ENCODE measurements at places on chromosomes 4 and X. TPM values are rescaled to one million over a fixed set of nuclear protein-coding genes. Genes with fewer than 3 reads are reported as not detected.

DNA sequence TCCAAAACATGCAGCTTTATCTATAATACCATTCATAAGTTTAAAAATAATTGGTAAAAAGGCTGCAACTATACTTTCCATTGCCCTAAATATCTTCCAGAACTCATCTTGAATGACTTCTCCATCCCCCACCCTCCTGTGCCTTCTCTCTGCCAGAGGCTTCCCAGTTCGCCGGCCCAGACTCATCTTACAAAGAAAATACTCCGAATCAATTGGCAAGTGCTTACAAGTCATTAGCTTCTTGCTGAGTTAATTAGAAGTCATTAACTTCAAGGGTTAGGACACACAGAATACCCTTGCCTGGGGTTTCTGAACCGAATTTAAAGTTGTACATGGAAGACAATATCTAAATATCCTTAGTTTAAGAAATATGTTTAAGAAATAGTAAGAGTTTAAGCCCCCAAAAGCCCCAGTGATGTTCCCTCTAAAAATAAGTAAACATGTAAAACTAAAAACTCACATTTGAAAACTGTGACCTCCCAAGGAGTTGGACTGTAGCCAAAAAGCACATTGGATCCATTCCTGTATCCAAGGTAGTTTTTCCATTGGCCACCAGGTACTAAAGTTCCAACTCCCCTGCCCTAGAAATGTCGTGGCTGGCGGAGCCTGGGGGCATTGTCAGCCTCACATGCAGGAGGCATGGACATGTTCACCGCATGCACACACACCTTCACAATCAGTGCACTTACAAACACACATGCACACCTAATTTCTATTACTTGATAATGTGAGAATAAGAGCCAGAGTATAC, 535.2 kb upstream of the FAT1 start:
- H3K27me3 ChIP-seq = no peaks in the 10 kb centered on the region
- H3K27ac ChIP-seq = no peak overlapping the region
- H3K36me3 ChIP-seq = no peaks in the 10 kb centered on the region
- no peaks in the 10 kb centered on the region for H3K4me1 ChIP-seq
- no peak overlapping the region for H3K4me3 ChIP-seq

- no peak overlapping the region for H3K27ac ChIP-seq
- no peaks in the 10 kb centered on the region for H3K4me1 ChIP-seq
- no peaks in the 10 kb centered on the region for H3K27me3 ChIP-seq
- H3K4me3 ChIP-seq = no peak overlapping the region
These were observed 7.1 kb upstream of the ELF2 start for GRCh38 chr4:139184129-139184528.

DNA sequence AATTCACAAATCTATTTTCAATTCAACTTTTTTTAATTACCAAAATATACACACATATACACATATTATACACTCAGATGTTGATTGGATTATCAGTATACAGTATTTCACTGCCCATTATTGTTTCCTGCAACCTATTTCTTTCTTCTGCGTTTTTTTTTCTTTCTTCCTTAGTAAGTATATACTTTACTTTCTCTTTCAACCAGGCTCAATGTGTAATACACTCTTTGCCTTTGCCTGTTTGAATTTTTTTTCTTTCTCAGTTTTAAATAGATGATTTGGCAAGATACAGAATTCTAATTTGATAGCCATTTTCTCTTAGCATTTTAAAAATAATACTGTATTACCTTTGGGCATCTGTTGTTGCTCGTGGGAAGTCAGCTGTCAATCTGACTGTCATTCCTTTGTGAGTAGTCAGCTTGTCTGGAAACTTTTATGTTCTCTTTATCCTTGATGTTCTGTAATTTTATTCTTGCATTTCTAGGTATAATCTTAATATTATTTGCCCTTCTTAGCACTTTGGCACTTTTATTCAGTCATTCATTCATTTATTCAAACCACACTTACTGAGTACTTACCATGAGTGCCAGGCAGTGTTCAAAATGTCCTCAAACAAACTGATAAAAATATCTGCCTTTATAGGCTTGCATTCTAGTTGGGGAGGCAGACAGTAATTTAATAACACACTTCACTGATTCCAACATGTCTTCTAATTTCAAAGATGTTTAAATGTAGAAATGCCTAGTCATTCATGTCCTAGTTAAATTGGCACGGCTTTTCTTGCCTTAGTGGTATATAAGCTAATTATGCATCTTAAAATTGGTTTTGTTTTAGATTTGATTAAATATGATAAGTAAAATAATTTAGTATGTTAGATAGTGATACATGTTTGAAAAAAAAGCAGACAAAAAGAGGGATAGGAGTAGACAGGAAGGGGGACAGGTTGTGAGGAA, 3.7 kb downstream of the USP38 start:
- no peak for DNase-seq
- no peak overlapping the region for H3K27ac ChIP-seq
- H3K27me3 ChIP-seq = no peaks in the 10 kb centered on the region
- H3K4me3 ChIP-seq = no peak overlapping the region
- H3K36me3 ChIP-seq = peaks cover 9% of the 10 kb centered on the region
- peaks cover 5% of the 10 kb centered on the region for H3K4me1 ChIP-seq

- H3K4me3 ChIP-seq = no peak overlapping the region
- no peaks in the 10 kb centered on the region for H3K36me3 ChIP-seq
- no peak overlapping the region for H3K27ac ChIP-seq
- DNase-seq = no peak
These were observed 1.6 kb upstream of the ZC4H2 start for GRCh38 chrX:64977830-64978229.

- peak; percentile 4 for DNase-seq
- H3K27me3 ChIP-seq = no peaks in the 10 kb centered on the region
- H3K4me1 ChIP-seq = peaks cover 93% of the 10 kb centered on the region
- no peak overlapping the region for H3K4me3 ChIP-seq
These were observed 10.0 kb downstream of the SH3BP2 start for GRCh38 chr4:2802618-2803531.

SLC10A4 gene
- 0.49 TPM for total RNA-seq

TEX13B gene
- total RNA-seq = not detected

FATE1 gene
- 1.2 TPM for total RNA-seq
